ENCODE measurements at places on chromosomes 12 and 14.

DNA sequence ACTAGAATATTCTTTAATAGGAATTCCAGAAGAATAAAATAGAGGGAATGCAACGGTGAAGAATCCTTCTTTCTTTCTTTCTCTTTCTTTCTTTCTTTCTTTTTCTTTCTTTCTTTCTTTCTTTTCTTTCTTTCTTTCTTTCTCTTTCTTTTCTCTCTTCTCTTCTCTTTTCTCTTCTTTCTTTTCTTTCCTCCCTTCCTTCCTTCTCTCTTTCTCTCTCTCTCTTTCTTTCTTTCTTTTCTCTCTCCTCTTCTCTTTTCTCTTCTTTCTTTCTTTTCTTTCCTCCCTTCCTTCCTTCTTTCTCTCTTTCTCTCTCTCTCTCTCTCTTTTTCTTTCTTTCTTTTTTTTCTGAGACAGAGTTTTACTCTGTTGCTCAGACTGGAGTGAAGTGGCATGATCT lies 160.8 kb upstream of the PRICKLE1 start:
- no peak for DNase-seq

DNA sequence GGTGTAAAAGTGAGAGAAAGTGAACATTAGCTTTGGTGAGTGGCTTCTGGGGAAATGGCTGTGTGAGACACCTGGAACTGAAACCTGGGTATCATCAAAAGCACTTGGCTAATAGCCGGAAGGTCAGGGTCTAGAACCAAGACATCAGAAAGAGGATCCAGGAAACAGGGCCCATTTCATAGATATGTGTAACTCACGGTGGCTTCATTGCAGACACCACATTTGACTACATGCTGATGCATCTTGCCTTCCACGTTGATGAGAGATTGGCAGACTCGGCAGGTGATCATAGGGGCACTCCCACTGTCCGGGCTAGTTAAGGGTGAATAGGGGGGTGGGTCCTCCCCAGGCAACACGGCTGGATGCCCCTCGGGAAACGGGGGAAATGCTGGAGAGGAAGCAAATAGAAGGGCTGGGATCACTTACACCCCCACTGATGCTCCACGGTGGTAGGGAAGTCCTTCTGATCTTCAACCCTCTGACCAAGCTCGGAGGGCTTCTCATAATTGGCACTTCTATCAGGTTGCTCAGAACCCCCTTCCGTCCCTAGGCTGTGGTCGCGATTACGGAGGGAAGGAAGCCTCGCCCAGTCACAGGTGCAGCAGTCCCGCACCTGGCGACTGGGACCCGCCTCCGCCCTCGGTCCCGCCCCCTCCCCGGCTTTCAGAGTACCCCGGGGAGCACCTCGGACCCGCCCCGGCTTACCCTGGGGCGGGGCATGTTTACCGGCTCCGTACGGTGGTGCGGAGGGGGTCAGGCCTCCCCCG lies 593 bp downstream of the PIP4P1 start:
- DNase-seq = no peak

DNA sequence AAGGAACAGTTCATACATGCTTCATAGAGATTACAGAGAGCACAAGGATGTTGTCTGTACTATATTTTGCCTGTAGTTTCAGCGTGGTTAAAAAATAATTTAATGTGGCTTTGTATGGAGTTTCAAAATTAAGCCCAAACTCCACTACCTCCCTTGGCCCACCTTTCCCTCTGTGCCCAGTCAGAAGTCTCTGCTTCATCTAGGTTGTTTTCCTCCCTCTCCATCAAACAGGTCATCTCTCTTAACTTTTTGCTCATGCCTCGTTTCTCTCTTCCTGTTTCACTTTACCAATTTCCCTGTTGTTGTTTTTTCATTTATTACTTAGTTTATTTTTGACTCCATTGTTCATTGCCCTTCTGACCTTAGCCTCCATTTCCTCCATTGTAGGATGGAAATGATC lies 94.9 kb upstream of the NEDD1 start:
- DNase-seq = no peak

DNA sequence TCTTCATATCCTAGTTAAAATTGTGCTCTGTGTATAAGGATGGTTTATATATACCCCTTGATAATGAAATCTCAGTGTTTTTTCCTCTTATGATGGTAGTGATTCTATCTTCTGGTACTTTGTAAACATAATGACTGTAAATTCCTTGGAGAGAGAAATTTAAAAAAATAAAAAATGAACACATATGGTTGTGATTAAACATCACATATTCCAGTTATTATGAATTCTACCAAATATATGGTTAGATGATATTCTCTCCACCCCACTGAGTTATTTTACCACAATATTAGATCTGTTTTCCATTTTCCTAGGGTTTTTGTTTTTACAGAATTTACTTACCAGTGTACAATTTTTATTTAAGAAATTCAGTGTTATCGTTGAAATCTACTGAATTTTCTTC lies 481.9 kb upstream of the NOVA1 start:
- no peak for DNase-seq

- no peak for DNase-seq
Observed at GRCh38 chr12:41972598-41972997, 172.1 kb downstream of the GXYLT1 start.

DNA sequence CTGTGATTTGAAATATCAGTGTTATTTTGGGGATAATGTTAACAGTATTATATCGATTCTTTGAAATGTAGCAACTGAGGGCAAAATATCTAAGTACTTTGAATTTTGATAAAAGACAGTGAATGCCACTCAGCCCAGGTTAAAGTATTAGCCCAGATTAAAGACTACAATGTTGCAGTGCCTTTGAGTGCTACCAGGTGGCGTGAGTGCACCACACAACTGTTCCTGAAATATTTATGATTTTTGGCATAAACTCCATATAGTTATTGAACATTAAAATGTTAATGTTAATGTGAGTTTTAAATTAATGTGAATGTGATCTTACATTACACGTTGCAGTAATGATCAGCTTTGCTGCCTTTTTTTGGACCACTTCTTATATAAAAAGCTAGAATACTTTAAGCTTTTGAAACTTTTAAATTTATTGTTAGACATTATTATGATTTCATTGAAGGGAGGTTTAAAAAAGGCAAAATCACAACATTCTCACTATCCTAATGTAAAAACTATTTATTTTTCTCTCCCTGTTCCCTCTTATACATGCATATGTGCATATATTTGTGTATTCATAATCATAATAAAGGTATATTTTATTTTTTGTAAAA lies 22.5 kb downstream of the MRPS35 start:
- DNase-seq = peak; percentile 28

DNA sequence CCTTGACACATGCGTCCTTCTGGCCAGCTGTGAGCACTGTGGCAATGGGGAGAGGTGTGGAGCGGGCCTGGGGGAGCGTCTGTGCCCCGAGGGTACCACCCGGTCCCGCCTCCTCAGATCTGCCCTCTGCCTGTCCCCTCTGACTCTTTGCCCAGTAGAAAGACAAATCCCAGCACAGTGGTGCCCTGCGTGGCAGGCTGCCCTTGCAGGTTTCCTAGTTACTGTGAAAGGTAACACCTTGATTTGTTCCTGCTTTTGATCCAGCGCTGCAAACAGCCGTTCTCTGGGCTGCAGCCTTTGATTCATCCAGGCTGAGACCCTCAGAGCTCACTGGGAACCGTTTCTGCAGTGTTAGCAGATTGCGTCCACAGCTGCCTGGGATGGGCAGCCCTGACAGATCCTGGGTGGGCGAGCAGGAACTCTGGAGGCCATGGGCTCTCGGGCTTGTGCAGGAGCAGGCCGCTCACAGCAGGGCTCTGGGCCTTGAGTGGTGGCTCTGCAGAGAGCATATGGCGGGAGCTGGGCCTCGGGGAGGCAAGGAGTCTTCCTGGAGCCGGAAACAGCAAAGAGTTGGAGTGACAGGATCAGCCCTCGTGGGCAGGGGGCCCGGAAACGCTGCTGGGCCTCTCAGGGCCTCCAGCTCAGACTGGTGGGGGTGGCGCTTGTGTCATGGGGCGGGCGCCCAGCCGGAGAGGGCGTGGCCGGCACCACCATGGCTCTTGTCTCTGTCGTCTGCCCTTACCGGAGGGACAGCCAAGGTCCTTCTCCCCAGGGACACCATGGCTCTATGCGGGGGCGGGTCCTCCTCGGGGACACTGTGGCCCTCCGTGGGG lies 16.6 kb downstream of the FBRSL1 start:
- peak; percentile 76 for DNase-seq

DNA sequence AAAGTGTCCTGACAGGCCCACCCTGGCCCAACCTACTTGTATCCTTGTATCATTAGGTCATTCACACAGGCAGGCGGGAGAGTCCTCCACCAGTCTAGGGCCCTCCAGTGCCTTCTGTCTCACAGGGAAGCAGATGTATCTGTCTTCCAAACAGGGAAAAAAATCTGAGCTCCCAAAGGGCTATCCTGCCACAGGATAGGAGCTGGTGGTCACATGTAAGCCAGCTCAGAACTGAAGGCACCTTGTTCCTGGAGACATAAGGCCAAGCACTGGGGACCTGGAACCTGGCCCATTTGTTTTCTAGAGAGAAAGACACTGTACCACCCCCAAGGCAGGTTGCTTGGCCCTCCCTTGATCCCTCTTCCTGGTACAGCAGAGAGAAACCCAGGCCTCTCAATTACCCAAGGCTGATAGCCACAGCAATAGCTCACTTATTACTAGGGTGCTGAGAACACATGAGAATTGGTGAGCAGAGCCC lies 19.4 kb upstream of the PLEKHH1 start:
- DNase-seq = no peak

- DNase-seq = no peak
Observed at GRCh38 chr14:99129211-99129696, 142.7 kb downstream of the BCL11B start.

GRCh38 chr12:119807380-119807779 lies 69.7 kb downstream of the CIT start:
- DNase-seq = no peak

DNA sequence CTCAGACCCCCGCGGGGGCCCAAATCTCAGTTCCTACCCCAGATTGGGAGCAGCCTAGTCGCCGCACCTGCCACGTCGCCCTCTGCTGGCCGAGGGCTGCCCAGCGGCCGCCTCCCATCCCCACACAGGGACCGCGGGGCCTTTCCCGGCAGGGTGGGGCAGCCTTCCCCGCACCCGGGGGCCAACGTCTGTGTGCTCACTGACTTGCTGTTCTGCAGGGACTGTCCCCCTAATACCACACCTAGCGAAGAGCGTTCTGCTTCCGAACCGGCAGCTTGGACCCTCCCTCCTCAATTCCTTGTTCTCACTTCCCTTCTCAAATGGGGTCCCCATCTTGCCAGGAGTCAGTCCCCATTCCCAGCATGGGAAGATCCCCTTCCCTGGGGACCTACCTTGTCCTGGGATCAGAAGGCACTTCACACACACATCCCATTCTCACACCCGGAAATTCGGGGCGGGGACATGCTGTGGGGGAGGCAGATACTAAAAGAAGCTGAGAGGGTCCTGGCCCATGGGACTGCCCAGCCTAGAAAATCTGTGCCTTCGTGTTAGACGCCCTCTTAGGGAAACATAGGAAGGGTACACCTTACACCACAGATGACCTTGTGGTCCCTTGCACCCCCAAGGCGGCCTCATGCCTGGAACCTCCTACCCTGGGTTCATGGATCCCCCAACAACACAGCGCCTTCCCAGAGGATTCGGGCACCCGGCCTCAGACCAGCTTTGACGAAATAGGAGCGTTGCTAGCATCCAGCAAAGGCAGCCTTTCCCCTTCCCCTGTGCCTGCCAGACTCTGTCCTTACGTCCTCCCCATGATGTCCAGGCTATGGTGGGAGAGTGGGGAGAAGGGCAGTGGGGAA lies 16.4 kb downstream of the ACVRL1 start:
- peak; percentile 22 for DNase-seq

DNA sequence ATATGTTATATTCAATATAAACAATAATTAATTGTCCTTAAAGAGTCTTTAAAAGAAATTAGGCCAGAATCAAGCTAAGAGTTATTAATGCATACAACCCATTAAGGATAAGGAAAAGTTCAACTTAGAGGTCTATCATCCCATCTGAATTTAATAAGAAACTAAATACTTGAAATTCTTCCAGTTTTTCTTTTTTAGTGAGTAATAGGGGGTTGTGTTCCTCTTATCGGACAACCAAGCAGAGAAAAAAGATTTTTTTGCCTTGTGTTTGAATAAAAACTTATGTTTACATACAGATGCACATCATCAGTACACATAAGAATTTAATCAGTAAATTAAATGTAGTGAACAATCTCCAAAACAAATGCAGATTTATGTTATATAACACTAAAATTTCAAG lies 32.5 kb downstream of the PAWR start:
- DNase-seq = peak; percentile 72

DNA sequence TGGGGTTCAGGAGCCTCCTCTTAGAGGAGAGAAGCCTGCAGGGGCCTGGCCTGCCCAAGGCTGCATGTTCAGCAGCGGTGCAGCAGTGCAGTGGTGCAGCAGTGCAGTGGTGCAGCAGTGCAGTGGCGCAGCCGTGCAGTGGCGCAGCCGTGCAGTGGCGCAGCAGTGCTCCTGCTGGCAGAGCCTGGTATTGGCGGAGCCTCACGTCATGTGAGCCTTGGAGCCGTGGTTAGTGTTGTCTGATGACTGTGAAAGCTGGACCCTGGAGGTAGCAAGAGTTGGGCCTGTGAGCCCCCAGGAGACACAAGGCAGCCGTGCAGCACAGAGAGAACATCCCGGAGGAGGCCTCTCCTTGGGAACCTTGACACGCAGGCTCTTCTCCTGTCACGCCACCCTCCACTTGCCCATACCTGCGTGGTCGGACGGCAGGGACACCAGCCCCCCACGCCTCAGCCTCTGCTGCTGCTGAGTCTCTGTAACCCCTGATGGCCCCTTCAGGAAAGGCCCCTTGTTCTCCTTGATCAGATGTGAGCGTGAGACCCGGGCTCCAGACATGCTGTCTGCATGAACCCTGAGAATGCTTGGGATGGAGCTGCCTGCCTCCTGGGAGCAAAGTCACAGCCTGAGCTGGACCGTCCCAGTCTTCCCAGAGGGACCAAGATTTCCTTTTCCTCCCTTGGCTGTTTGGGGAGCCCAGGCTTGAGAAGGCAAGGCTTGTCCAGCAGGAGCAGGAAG lies 193.7 kb downstream of the KIF26A start:
- no peak for DNase-seq

All from fibroblast of skin of right quadriceps (primary cell).